ENCODE measurements at places on chromosomes 3 and 15.

DNA sequence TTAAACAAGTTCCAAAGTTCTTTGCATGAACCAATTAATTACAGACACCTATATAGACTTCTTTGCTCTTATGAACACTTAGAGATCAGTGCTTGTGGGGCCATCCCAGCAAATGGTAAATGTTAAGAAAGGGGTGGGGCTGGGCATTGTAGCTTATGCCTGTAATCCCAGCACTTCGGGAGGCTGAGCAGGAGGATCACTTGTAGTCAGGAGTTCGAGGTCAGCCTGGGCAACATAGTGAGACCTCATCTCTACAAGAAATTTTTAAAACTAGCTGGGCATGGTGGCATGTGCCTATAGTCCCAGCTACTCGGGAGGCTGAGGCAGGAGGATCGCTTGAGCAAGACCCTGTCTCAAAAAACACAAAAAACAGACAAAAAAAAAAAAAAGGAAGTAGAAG lies 19.4 kb upstream of the STARD5 start:
- no peak for DNase-seq

- DNase-seq, result no peak
These were observed 290.6 kb downstream of the IL5RA start for GRCh38 chr3:2819571-2819970.

DNA sequence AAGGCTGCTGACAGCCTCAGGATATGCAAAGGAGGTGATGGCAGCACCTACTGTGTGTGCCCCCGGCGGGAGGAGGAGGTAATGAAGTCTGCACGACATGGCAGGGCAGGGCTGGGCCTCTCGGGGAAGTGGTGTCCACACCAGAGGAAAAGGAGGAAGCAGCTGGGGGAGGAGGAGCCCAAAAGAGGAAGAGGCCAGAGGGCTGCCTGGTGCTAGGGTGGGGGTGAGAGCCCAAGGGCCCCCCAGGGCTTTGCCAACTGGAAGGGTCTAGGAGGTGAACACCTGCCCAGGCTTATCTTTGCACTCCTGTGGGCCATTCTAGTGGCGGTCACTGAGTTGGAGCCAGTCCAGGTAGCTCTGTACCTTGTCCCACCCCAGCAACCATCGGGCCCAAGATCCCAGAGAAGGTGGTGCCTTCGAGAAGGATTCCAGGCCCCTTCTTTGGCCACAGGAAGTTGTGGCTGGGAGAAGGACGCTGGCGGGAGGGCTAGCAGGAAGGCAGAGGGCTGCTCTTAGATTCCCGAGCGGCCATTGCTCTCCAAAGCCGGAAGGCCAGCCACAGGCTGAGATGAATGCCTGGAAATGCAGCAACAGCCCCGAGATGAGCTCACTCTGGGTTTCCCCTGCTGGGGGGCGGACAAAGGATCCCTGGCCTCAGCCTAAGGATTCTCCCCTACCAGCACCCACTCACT lies 7.0 kb downstream of the GNAI2 start:
- DNase-seq, result peak; percentile 60

DNA sequence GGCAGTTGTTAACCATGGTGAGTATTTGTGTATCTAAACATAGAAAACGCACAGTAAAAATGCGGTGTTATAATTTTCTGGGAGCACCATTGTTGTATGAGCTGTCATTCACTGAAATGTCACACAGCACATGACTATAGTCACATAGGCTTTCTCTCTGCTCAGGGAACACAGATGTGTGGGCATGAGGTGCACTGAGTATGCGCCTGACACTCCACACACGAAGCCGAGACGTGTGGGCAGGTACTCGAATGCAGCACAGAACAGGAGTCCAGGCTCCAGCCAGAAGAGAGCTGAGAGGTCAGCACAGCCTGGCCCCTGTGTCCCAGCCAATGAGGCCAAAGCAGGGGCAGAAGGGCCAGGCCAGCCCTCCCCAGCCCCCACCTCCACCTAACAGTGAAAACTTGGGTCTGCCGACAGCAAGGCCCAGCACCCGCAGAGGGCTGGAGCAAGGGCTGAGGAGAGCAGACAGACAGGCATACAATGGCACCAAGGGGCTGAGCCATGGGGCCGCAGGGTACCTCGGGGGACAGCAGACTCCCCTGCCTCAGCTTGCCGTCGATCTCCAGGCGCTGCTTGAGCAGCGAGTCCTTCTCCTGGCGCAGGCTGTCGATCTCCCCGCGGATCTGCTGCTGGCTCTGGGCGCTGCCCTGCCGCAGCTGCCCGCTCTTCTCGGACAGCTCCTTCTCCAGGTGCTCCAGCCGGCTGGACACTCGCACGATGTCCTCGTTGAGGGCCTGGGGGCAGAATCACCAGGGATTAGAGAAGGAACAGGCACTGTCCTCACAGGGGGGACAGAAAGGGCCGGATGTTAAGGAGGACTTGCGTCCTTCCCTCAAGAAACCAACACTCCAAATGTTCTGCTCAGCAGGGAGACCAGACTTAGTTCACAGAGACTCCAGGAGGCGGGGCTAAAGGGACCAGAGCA lies 24.0 kb downstream of the KIF7 start:
- no peak for DNase-seq

- DNase-seq, result no peak
These were observed 407.2 kb upstream of the LMCD1 start for GRCh38 chr3:8094415-8094814.

DNA sequence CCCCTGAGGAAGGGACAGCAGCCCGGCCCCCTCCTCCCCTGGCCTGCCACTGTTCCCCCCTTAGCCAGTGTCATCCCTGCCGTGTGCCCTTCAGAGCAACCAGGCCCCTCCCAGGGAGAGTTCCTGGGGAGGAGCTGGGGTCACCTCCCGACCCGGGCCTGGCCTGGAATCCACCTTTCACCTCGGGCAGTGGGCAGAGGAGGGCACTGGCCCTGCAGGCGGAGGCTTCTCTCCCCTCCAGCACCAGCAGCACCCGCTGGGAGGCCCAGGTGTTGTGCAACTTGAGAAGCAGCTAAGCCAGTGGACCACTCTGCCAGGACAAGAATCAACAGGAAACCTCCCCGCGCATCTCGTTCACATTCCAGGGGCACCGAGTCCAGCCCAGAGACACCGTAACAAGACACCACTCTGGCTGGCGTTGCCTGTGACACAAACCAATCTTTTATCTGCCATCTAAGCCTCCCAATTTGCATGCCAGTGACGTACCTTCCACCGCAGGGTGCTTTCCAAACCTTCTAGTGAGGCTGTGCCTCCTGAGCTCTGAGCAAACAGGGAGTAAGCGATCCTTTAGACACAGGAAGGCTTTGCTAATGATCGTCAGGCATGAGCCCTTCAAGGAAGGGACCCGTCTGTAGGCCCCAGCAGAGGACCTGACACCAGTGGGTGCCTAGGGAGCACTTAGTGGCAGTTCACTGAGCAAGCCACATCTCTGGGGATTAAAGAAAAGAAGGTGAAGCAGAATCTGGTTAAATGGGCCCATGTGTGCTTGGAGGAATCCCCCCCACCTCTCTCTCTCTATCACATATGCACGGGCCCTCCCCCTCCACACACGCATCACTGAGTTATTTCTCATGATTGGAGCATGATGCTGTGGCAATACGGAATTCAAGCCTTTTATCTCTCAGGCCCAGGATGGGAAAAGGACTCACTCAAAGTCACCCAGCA lies 98.9 kb upstream of the TLE3 start:
- peak; percentile 69 for DNase-seq

- DNase-seq, result no peak
These were observed 81.9 kb downstream of the PPARG start for GRCh38 chr3:12370758-12371157.

DNA sequence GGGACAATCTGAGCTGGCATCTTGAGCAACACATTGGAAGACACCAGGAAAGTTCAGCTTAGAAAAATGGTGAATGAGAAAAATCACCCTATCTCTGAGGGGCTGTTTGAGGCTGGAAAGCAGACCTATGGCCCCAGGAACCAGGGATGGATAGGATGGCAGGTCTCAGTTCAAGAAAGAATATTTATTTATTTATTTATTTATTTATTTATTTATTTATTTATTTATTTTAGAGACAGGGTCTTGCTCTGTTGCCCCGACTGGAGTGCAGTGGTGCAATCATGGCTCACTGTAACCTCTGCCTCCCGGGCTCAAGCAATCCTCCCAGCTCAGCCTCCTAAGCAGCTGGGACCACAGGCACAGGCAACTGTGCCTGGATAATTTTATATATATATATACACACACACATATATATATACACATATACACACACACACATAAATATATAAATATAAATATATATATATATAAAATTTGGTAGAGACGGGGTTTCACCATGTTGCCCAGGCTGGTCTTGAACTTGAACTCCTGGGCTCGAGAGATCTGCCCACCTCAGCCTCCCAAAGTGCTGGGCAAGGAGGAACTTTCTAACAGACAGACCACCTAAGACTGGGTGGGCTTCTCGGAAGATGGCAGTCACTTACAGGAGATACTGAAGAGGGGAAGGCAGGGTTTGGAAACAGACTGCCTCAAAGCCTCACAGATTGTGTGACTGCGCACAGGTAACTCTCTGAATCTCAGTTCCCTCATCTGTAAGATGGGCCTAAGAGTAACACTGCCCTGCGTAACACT lies 29.7 kb downstream of the CCDC13 start:
- DNase-seq, result no peak

DNA sequence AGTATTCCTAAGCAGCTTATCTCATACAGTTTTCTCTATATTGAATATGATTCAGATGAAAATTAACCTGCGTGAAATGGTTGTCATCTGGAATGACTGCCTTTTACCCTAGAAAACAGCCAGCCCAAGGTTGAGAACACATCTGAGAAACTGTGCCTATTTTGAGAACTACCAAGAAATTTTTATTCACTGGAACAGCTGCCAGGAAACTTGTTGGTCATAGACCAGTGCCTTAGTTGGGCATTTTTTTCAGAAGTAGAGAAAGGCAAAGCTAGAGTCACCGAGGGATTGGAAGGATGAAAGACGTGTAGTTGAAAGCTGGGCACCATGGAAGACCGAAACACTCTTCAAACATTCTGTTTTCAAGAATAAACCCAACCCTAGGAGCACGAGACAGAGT lies 277.1 kb downstream of the LPP start:
- no peak for DNase-seq

- DNase-seq, result peak; percentile 25
These were observed 63.7 kb upstream of the TPRG1 start for GRCh38 chr3:189108067-189108466.

- peak; percentile 79 for DNase-seq
These were observed 105.1 kb downstream of the ZMAT3 start for GRCh38 chr3:178966299-178967176.

- DNase-seq, result no peak
These were observed 37.0 kb downstream of the VPS8 start for GRCh38 chr3:184848934-184849333.

DNA sequence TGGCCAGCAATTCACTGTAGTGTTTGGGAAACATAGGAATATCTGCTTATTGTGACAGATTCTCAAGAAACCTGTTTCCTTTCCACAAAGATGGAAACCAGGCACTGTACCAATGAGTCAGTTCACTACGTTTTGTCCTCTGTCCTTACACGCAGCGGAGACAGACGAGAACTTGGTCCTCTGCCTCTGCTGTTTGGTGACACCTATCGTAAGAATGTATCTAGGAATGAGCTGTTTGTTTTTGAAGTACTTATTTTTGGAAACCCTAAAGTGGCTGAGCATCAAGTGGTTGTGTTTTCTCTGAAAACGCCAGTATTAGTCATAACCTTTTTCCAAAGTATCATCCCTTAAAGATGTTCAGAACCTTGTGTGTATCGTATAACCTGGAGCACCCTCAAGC lies 93.0 kb downstream of the PGPEP1L start:
- DNase-seq, result no peak

DNA sequence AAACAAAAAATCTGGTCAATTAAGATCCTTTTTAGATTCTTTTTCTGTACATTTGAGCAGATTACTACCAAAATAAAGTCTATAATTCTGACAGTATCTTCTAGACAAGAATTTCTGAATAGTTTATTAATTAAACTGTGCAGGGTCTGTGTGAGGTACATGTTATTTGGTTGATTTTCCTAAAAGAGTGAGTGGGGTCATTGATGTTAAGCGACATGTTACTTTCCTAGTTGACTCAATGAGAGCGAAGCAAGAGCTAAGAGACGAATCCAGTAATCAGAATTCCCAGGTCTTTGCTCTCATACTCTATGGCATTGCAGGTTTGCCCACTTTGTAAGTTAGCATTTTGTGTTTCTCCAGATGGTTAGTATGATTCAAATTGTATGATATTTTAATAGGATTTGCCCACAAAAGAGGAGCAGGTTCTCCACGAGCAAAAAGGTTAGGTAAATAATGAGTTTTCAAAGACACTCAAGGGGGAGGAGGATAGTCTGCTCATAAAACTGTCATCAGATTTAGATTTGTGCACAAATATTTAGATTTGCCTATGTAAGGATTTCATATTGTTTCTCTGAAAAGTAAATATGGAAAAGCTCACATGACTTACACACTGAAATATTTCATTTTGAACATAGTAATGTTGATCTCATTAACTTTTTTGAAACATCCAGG lies 217.2 kb upstream of the CGNL1 start:
- DNase-seq, result peak; percentile 67

GRCh38 chr3:22485954-22486353 lies 717.2 kb upstream of the UBE2E2 start:
- no peak for DNase-seq

- DNase-seq, result peak; percentile 19
These were observed 153.8 kb downstream of the PGPEP1L start for GRCh38 chr15:98853617-98854420.

GRCh38 chr15:39845582-39845981 lies 62.9 kb upstream of the FSIP1 start:
- DNase-seq, result no peak

DNA sequence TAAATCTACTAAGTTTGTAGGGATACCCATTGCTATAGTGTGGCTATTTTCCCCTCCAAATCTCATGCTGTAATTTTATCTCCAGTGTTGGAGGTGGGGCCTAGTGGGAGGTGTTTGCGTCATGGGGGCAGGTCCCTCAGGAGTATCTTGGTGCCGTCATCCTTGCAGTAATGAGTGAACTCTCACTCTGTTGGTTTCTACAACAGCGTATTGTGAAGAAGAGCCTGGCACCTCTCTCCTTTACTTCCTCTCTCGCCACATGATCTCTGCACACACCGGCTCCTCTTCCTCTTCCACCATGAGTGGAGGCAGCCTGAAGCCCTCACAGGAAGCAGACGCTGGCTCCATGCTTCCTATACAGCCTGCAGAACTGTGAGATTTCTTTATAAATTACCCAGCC lies 34.0 kb upstream of the TRPM1 start:
- DNase-seq, result no peak

DNA sequence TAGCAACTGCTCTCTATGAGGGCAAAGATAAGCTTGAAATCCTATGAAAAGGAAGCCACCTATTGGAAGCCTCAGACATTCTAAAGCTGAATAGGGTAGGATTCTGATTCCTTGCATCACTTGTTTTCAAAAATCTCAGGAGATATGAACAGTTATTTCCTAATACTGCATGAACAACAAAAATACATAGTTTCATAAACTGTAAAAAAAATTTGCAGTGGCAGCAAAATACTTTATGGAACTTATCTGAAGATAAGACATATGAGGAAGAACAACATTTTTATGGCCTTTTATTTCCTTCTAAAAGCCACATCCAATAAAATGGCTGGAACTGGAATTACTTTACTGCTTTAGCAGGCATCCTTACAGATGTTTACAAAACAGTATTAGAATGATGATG lies 29.9 kb downstream of the AP3S2 start:
- no peak for DNase-seq

- DNase-seq, result peak; percentile 32
These were observed 26.9 kb downstream of the PHC3 start for GRCh38 chr3:170154569-170155143.

- no peak for DNase-seq
These were observed 34.8 kb downstream of the FAM3D start for GRCh38 chr3:58631742-58632141.

- no peak for DNase-seq
These were observed 138.3 kb downstream of the ALDH1A2 start for GRCh38 chr15:57927091-57927631.

All from lung (tissue), 17 donors.